Midbrain (tissue), 1 donor: ENCODE measurements at places on chromosomes 11 and 22.

GRCh38 chr11:50080256-50080655 lies 47.6 kb downstream of the OR4C45 start:
- DNase-seq, result no peak

DNA sequence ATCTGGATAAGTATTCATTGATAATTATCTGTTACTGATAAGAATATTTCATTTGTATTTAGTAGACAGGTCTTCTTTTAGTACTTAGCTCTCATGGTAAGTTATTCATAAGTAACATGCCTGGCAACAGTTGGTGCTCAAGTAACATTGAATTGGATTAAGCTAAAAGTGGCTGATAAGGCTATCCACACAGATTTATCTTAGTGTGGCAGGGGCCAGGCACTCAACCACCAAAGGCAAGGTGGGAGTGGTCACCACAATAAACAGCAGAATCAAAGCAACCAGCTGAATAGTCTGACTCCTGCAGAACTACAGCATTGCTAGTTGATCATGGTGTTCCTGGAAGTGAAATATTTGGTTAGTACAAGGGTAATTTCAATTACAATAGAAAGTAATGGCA lies 33.0 kb upstream of the NARS2 start:
- DNase-seq, result no peak

- no peak for DNase-seq
Observed at GRCh38 chr11:111019871-111020670, 225.5 kb upstream of the POU2AF2 start.

- no peak for DNase-seq
Observed at GRCh38 chr22:33401291-33401690, 343.1 kb upstream of the SYN3 start.

DNA sequence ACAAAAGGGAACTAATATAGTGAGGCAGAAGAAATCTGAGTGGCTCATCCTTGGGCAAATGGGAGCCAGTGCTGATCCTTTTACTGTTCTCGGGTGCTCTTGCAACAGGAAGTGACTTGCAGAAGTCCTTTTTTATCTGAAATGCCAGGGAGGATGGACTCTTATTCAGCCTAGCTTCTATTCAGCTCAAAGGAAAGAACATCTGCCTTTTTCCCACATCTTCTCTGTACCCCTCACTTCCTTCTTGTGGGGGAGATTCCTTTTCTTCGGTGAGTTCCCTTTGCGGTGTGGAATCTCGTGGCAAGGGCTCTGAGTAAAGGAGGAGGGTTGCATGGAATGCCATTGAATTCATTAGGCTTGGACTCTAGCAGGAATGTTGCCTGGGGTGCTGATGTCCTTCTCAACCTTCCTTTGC lies 76.2 kb downstream of the ZBTB16 start:
- no peak for DNase-seq

- DNase-seq, result no peak
Observed at GRCh38 chr11:79427126-79427525, 13.7 kb downstream of the TENM4 start.

DNA sequence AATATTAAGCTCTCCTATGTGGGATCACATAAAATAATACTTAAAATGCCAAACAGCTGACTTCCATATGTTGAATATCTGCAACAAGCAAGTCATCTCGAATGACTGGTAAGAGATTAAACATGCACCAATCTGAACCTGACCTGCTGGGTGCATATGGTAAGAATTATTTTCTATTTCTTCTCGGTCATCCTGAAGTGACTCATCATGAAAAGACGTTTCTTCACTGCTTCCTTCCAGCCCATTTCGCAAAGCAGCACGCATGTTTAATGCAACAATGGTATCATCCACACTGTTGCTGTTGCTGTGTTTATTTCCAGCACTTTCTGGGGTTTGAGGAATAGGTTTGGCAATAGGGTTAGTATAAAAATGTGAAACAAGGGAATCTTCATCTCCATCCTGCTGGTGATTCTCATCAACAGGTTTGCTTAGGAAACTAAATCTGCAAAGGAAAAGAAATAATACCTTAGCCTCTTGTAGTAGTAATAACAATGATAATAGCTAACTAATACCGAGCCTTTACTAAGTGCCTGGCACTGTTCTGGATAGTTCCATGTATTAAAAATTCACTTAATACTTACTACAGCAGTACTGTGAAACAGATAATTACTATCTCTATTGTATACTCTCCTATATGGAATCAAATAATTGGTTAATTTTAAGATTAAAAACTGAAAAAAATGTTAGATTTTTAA lies 52.0 kb upstream of the CHRNA10 start:
- no peak for DNase-seq

DNA sequence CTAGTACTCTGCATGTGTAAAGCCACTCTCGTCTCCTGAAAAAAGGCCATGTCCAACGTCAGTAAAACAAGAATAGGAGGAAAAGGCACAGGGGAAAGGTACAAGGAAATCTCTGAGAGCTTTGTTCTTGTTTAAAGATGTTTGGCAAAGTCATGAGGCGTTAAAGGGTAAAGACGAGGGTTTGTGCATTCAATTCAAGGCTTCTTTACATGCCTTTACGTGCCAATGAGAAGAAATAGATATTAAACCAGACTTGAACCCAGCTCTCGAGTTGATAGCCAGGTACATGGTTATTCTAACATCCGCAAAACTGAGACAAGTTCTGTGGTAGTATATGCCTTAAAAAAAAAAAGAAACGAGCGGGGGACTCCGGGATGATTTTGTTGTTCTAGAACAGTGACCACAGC lies 704 bp upstream of the CFL1 start:
- no peak for DNase-seq

DNA sequence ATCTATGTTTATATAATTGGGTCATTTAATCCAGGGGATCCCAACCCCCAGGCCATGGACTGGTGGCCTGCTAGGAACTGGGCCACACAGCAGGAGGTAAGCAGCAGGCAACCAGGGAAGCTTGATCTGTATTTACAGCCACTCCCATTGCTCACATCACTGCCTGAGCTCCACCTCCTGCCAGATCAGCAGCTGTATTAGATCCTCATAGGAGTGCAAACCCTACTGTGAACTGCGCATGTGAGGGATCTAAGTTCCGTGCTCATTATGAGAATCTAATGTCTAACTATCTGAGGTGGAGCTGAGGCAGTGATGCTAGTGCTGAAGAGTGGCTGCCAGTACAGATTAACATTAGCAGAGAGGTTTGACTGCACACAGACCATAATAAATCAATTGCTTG lies 32.8 kb downstream of the MS4A2 start:
- no peak for DNase-seq

- DNase-seq, result no peak
Observed at GRCh38 chr11:35390737-35391682, 28.3 kb downstream of the SLC1A2 start.

DNA sequence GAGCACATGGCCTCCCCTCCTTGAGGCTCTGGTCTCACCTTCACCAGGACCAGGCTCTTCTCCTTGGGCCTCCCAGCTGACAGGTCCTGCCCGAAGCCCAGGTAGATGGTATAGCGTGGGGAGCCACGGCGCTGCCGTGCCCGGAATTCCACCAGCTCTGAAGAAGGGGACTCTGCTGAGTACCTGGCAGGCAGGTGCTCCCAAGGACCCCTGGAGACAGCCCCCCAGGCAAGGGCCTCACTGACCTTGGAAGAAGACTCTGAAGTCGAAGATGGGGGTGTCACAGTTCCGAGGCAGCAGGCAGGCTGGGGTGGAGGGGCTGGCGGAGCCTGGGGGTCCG lies 2.8 kb downstream of the IRF7 start:
- DNase-seq, result no peak

GRCh38 chr11:17635551-17635938 lies 83.8 kb upstream of the MYOD1 start:
- DNase-seq, result no peak

DNA sequence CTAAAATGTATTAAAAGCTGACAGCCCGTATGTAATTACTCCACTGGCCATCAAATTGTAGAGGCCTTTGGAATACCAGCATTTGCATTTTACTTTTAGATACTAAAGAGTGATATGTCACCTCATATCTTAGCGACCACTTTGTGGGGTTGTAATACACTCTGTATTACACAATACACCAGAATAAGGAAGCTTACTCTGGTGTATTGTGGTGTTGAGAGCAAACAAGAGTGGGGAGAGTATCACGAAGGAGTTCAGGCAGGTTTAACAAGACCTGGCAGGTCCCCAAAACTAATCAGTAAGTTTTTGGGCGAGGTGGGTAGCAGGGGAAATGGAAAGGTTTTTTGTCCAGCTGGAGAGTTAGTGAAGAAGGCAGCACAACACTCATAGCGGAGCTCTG lies 3.2 kb downstream of the NUP50 start:
- no peak for DNase-seq

DNA sequence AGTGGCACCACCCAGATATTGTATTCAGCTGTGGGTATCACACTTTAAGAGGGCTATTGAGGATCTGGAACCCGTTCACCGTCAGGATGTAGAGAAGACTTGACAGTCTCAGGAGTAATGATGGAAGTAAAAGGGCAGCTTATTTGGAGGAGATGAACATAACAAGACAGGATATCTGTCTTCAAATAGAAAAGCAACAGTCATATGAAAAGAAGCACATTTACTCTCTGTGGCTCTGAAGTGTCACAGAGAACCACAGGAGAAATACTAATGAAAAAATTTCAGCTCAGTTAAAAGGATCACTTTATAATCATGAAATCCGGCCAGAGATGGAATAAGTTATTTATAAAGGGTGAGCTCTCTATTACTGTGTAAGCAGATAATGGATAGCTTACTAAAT lies 200.8 kb downstream of the FAM76B start:
- no peak for DNase-seq

DNA sequence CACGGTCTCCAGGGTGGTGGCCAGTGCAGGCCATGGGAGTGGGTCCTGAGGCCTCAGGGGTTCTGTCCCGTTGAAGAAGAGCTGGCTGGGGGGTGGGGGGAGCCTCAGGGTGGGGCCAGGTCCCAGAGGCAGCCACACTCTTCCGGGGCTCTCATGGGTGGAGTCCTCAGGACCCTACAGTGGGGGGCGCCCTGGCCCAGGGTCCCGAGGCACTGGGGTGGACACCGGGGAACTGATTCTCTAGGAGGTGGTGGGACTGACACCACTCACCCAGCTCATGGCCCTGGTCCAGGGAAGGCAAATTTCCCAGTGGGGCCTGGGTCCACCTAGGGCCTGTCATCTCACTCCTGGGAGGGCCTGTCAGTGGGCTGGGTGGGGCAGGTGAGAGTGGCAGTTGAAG lies 12.8 kb downstream of the GGT5 start:
- DNase-seq, result no peak

- DNase-seq, result no peak
Observed at GRCh38 chr22:44483878-44484277, 14.2 kb downstream of the RTL6 start.

DNA sequence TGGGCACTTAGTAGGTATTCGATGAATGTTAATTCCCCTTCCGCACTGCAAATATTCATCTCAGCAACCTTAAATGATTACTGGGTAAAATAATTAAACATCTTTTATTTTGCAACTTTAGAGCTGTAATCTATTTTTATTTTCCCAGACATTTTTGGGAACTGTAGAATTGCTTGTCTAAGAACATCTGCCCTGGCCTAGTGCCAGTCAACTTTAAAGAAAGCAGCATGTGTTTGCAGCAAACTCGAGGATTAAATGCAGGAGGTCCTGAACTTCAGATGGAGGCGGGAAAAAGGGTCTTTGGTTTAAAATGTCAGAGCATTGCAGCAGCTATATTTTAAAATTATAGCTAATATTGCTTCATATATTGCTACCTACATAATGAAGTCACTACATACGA lies 190.0 kb downstream of the PGR start:
- DNase-seq, result no peak

GRCh38 chr22:36901411-36902142 lies 11.9 kb upstream of the CSF2RB start:
- DNase-seq, result no peak

DNA sequence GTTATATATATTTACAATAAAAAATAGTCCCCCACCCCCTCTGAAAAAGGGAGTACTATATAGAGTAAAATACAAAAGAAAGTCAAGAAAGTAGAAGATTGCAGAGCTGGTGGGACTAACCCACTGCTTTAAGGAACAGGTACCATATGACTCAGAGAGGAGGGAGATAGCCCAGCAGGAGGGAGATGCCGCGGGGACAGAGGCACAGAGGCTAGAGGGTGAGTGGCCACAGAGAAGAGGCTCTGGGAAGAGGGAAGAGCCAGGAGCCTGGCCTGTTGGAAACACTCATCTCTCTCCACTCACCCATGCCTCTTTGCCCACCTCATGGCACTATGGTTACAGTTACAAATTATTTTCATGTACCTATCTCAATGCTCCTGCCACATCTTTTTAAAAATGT lies 53.6 kb upstream of the LYVE1 start:
- DNase-seq, result no peak

DNA sequence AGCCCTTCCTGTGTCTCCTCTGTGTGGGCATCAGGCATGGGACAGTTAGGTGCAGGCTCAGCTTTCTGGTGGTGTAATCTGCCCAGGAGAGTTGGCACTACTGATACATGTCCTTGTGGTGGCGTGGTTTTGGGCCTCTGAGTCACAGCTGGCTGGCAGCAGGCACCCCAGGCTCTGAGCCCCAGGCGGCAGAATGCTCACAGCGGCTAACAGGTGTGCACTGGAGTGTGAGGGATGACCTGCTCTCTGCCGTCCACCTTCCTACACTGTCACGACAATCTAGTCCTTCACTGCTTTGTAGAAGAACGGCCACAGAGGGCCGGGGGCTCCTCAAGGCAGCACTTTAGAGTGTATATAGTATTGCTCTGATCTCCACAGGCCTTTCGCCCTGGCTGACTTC lies 100.3 kb upstream of the PITPNB start:
- no peak for DNase-seq

DNA sequence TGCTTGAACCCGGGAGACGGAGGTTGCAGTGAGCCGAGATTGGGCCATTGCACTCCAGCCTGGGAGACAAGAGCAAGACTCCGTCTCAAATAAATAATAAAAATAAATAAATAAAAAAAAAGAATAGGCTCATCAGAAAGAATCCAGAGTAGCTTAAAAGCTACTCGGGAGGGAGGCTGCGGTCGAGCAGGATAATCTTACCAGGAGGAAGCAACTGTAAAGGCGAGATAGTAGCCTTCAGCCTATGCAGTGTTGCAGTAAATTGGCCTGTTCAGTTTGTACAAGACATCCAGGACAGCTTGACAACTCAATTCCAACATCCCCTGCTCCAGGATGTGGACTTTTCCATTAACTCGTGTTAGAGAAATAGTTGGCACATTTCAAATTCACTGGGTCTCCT lies 1164.7 kb downstream of the LRRC4C start:
- DNase-seq, result no peak

DNA sequence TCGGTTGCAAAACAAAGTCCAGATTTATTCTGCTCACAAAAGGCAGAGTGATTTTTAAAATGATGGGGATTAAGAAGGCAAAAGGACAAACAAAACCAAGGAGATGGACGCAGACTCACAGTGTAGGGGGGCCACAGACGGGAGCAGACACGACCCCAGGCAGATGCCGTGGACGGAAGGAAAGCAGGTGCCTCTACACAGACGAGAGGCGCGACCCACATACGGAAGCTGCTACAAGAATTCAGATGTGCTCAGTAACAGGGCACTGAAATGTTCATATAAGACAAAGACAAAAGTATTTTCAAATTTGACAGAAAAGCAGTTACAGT lies 148.9 kb downstream of the BRD1 start:
- no peak for DNase-seq

- DNase-seq, result peak; percentile 12
Observed at GRCh38 chr11:7436657-7437056, 48.6 kb upstream of the OLFML1 start.

GRCh38 chr11:133660202-133660568 lies 127.9 kb upstream of the OPCML start:
- DNase-seq, result no peak
